ENCODE measurements at places on chromosomes 16 and 17. TPM values are rescaled to one million over a fixed set of nuclear protein-coding genes. Genes with fewer than 3 reads are reported as not detected.

CLUH gene
- 67.2 TPM for total RNA-seq

SNRNP25 gene
- 11.4 TPM for total RNA-seq

CCL8 gene
- total RNA-seq, result not detected

GPR139 gene
- total RNA-seq, result not detected

BIRC5 gene
- total RNA-seq, result 0.67 TPM

ABCC11 gene
- total RNA-seq, result not detected

SYNGR3 gene
- total RNA-seq, result 1.7 TPM

CDT1 gene
- total RNA-seq, result 0.93 TPM

DNA sequence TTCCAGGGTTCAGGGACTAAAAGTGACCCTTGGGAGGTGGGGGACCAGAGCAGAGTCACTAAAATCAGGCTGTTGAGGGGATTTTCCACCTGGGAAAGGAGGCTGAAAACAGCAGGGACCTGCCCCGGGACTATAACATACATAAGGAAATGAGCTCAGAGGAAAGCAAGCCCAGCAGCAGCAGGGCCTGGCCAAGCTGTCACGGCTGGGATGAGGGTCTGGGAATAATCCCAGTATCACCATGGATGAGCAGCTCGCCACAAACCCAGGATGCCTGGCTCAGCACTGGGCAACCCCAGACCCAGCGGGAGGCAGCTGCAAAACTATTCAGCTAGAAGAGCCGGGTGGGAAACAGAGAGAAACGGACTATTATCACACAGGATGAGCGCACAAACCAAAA lies 72.4 kb downstream of the RPH3AL start:
- no peaks in the 10 kb centered on the region for H3K27me3 ChIP-seq
- H3K36me3 ChIP-seq, result no peaks in the 10 kb centered on the region
- no peaks in the 10 kb centered on the region for H3K4me1 ChIP-seq

- H3K36me3 ChIP-seq, result no peaks in the 10 kb centered on the region
- H3K27ac ChIP-seq, result no peak overlapping the region
- H3K27me3 ChIP-seq, result peaks cover 54% of the 10 kb centered on the region
- peaks cover 35% of the 10 kb centered on the region for H3K4me1 ChIP-seq
Measured at GRCh38 chr17:83103200-83103942, 24.0 kb downstream of the METRNL start.

DNA sequence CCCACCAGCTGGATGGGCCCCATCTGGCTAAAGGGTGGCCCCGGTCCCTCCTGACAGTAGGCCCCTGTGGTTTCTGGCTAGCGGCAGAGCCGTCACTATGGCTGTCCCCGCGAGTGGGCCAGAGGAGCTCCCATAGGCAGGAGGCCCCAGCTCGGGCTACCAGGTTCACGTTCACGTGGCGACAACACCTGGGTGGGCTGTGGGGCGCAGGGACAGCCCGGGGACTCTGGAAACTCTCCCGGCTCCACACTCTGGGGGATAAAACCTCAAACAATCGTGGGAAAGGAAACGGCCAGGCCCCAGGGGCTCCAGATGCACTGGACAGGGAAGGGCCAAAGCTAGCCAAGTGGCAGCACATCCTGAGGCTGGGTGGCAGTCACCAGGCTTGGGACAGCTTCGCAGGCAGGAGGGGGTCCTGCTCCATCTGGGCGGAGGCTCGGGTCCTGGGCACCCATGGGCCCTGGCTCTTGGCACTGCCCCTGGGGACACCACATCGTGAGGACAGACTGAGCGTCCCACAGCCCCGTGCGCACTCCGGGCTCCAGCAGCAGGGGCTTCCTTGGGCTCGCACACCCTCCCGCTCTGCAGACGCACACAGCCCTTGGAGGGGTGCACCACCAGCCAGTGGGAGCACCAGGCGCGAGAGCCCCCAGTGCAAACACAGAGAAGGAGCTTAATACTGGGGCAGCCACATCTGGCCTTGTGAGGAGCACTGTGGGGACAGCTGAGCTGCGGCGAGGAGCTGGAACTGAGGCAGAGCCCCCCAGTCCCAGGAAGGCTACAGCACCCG lies 4.4 kb downstream of the RNF166 start:
- H3K36me3 ChIP-seq, result peaks cover 42% of the 10 kb centered on the region
- DNase-seq, result no peak
- peak overlapping the region; percentile 87 for H3K4me3 ChIP-seq
- H3K4me1 ChIP-seq, result peaks cover 89% of the 10 kb centered on the region
- H3K27ac ChIP-seq, result peak overlapping the region; percentile 92
- H3K27me3 ChIP-seq, result no peaks in the 10 kb centered on the region

DNA sequence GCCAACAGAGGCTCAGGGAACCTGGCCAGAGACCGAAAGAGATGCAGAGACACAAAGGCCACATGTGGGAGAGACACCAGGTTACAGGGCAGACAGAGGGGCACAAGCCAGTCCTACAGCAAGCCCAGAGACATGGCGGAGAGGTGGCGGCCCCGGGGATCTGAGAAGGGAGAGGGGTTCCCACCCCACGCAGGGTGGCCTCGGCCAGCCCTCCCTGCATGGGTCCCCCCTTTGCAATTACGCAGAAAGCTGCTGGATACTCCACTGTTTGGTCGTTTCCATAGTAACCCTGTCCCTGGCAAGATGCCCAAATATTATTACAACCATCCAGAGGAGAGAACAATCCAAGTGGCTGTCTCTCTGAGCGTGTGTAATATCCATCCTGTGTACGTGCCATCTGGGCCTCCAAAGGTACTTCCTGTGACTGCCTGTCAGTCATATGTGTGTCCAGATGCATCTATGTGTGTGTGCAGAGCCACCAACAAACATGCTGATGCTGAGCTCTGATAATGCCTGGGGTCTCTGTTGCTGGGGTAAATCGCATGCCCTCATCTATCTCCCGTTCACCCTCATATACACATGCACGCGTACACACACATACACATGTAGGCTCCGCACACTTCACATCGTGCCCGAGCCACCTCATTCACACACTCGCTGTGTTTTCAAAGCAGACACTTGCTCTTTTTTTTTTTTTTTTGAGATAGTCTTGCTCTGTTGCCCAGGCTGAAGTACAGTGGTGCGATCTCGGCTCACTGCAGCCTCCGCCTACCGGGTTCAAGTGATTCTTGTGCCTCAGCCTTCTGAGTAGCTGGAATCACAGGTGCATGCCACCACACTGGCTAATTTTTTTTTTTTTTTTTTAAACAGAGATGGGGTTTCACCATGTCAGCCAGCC lies 5.5 kb downstream of the PCGF2 start:
- no peak overlapping the region for H3K4me3 ChIP-seq
- H3K36me3 ChIP-seq, result no peaks in the 10 kb centered on the region
- peaks cover 78% of the 10 kb centered on the region for H3K27me3 ChIP-seq
- H3K4me1 ChIP-seq, result peaks cover 15% of the 10 kb centered on the region
- DNase-seq, result no peak

- H3K27me3 ChIP-seq, result no peaks in the 10 kb centered on the region
- peaks cover 72% of the 10 kb centered on the region for H3K4me1 ChIP-seq
- H3K4me3 ChIP-seq, result no peak overlapping the region
- no peak overlapping the region for H3K27ac ChIP-seq
- no peaks in the 10 kb centered on the region for H3K36me3 ChIP-seq
Measured at GRCh38 chr17:32517982-32518381, 31.2 kb downstream of the CDK5R1 start.

- peaks cover 64% of the 10 kb centered on the region for H3K36me3 ChIP-seq
- no peak for DNase-seq
- H3K27ac ChIP-seq, result no peak overlapping the region
- peaks cover 5% of the 10 kb centered on the region for H3K4me1 ChIP-seq
Measured at GRCh38 chr17:45405250-45406086, 27.2 kb downstream of the ARHGAP27 start.

DNA sequence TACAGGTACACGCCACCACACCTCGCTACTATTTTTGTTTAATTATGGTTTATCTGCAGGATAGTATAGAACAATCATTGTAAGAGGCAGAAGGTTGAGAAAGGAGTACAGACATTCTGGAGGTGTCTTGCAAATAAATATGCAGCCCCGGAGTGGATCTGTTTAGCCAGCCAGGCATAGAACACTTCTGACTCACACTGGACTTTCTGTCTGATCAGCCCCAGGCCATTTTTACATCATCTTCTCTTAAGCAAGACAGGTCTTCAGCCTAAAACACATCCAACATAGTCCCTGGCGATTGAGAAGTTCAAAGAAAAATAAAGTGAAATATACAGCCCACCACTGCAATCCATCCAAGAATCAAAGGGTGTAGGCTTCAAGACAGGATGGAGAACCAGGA lies 81.4 kb downstream of the XYLT1 start:
- no peak overlapping the region for H3K27ac ChIP-seq
- H3K4me3 ChIP-seq, result no peak overlapping the region
- H3K36me3 ChIP-seq, result no peaks in the 10 kb centered on the region
- no peaks in the 10 kb centered on the region for H3K27me3 ChIP-seq
- H3K4me1 ChIP-seq, result no peaks in the 10 kb centered on the region

DNA sequence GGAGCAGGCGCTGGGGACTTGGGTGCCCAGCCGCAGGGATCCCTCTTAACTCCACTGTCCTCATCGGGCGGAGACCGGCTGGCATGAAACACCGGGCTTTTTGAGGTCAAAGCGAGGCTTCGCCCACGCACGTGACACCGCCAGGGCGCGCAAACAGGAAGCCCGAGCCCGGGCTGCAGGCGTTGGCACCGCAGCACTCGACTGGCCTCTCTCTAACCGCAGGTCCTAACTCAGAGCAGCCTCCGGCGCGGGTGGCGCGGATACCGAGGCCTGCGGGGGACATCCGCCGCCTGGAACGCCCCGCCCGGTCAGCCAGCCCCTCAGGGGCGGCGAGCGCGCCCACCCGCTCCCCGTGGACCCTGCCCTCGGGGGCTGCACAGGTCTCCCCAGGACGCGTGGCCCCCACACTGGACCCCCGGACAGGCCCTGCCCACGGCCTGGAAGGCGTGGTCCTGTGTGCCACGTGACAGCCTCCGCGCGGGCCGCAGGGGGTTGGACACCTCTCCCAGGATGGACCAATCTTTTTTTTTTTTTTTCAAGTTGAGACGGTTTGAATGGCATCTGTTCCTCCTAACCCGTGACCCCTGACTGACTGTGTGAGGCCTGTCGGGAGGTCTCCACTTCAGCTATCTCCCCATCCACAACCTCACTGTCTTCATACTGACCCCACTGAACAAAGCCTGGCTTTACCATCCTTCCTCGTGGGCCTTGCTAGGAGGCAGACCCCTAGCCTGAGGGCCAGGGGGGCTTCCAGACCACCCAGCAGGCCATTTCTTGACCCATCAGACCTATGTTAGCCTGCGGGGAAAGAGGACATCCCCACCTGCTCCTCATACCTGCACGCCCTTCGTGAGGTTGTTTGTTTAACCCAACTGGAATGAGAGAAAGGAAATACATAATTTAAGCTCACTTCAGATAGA lies 8.4 kb upstream of the SLC47A2 start:
- peak overlapping the region; percentile 1 for H3K4me3 ChIP-seq
- DNase-seq, result peak; percentile 14
- H3K27ac ChIP-seq, result peak overlapping the region; percentile 49

GRCh38 chr17:73750975-73751374 lies 106.7 kb upstream of the SDK2 start:
- DNase-seq, result no peak
- no peaks in the 10 kb centered on the region for H3K36me3 ChIP-seq
- no peaks in the 10 kb centered on the region for H3K4me1 ChIP-seq

DNA sequence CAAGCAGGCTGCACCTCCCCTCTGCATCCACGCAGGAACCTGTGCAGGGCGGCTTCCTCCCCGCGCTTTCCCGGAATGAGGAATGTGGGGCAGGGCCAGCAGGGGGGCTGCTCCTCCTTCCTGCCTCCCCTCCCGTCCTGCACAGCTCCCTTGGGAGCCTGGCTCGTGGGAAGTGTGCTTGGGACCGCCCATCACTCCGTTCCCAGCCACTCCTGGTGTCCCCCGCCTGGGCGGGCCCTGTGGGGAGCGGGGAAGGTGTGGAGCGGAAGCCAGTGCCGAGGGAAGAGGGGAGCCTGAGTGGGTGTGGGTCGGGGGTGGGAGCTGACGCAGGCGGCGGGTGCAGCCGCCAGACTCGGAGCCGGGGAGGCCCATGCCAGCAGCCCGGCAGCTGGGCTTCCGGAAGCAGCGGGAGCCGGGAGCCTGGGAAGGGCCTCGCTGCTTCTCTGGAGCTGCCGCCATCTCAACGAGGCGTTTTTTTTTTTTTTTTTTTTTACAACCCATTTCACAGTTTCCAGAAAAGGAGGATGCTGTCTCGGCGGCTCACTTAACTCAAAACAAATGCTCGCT lies 24.1 kb downstream of the BAHCC1 start:
- H3K27ac ChIP-seq, result no peak overlapping the region
- H3K27me3 ChIP-seq, result peaks cover 82% of the 10 kb centered on the region
- no peak overlapping the region for H3K4me3 ChIP-seq
- H3K4me1 ChIP-seq, result peaks cover 12% of the 10 kb centered on the region
- no peak for DNase-seq
- no peaks in the 10 kb centered on the region for H3K36me3 ChIP-seq

- no peaks in the 10 kb centered on the region for H3K27me3 ChIP-seq
- no peak overlapping the region for H3K4me3 ChIP-seq
- DNase-seq, result no peak
- no peaks in the 10 kb centered on the region for H3K36me3 ChIP-seq
- no peak overlapping the region for H3K27ac ChIP-seq
Measured at GRCh38 chr16:48217708-48218107, 26.4 kb upstream of the LONP2 start.

GRCh38 chr16:20818929-20819585 lies 12.7 kb downstream of the REXO5 start:
- no peak for DNase-seq
- H3K36me3 ChIP-seq, result no peaks in the 10 kb centered on the region
- H3K27ac ChIP-seq, result no peak overlapping the region
- no peaks in the 10 kb centered on the region for H3K27me3 ChIP-seq

- no peak overlapping the region for H3K27ac ChIP-seq
- no peaks in the 10 kb centered on the region for H3K27me3 ChIP-seq
- no peak overlapping the region for H3K4me3 ChIP-seq
- DNase-seq, result no peak
Measured at GRCh38 chr16:84650062-84650991, 2.0 kb downstream of the KLHL36 start.
